ENCODE measurements at places on chromosomes 1 and 21.
A peak's percentile ranks its signal among the peaks of the same experiment; 100 is the strongest.

DNA sequence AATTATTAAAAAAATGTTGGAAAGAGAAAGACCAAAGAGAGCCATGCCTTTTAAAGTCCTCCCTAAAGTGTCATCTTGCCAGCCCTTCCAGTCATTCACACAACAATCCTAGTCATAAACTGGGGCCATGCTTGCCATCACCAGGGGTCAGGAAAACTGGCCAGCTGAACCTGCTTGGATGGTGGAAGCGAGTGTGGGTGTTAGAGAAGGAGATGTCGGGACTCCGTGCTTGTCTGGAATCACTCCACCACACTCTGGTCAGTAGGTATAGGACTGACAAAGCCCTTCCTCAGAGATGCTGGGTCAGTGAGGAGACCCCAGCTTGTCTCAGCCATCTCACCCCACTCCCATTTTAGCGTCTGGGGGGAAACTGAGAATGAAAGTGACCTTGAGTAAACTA is 3.3 kb upstream of the HAPLN2 start:
- no peak for DNase-seq

GRCh38 chr1:159831412-159832141 is 4.9 kb downstream of the SLAMF8 start:
- DNase-seq: no peak

DNA sequence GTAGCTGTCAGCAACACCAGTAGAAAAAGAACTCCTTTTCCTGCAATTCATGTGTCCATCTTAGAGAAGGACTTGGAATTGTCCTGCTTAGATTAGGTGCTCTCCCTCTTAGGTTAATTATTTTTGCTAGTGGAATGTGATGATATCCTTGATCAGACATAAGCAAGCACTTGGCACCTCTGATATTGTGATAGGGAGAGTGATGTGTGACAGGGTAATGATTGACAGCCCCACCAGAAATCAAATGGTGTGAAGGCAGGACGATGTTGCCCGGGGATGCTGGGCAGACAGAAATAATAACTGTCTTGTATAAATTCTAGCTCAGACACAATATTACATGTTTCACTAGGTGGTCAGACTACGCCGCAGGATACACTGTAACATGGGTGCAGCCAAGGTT is 4.4 kb downstream of the TYW3 start:
- DNase-seq: no peak

GRCh38 chr1:5996641-5997270 is 4.5 kb upstream of the NPHP4 start:
- no peak for DNase-seq

- DNase-seq: peak; percentile 48
Measured at GRCh38 chr21:33642896-33643657, 776 bp downstream of the ITSN1 start.

- no peak for DNase-seq
Measured at GRCh38 chr1:235131961-235132360, 3.3 kb upstream of the TOMM20 start.

DNA sequence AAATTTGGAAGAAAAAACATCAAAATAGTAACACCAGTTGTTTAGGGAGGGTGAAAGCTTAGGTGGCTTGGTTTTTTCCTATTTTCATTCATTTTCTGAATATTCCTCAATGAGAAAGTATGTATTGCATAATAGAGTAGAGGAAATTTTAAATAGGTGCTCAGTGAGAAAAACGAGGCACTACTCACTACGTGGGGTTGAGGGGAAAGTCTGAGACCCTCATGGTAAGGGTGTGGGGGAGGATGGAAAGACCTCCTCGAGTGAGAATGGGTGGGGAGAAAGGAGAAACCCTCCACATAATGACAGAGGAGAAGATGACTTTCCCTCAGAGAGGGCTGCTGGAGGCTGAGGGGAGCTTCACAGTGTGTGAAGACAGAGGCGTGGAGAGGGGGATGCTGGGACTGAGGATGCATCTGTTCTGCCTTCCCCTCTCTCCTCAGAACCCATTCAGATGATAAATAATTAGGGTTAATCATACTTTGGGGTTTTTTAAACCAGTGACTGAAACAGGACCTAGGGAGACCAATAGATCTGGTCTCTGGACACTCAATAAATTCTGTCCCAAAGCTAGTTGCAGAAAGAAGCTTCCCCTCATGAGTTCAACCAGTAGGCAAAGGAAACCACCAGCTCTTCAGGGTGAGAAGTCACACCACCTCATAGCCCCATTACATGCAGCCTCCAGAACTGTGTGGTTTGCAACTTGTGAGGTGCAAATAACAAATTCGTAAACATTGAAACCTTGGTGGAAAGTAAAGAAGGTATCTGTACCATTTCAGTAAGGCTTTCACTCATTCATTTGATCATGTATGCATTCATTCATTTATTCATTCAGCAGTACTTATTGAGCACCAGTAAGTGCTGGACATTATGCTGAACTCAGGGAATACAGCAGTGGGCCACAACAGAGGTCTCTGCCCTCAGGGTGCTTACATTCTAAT is 17.1 kb downstream of the SLAMF7 start:
- no peak for DNase-seq

DNA sequence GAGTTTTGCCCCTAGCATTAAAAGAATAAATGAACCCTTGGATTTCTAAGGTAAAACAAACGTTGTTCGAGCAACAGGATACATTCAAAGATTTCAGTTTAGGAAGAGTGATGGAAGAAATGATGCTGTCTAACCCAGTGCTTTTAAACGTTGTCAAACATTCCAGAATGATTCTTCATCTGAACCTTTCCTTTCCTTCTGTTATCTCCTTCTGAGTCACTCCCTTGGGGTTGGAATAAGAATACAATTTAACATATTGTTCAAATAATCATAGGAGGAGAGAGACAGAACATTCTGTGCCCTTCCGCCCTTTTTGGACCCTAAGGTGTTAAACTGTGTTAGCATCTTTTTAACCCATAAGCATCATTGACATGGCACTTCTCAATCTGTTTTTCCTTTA is 61.1 kb upstream of the RCOR3 start:
- no peak for DNase-seq

GRCh38 chr1:30161953-30162352 is 561.4 kb downstream of the MATN1 start:
- DNase-seq: no peak

GRCh38 chr1:54980528-54981241 is at the start of gene TMEM61:
TSS of gene TMEM61 (plus strand) at chr1:54980628. CDS start at chr1:54981066, 438 bp downstream.
- peak; percentile 53 for DNase-seq

DNA sequence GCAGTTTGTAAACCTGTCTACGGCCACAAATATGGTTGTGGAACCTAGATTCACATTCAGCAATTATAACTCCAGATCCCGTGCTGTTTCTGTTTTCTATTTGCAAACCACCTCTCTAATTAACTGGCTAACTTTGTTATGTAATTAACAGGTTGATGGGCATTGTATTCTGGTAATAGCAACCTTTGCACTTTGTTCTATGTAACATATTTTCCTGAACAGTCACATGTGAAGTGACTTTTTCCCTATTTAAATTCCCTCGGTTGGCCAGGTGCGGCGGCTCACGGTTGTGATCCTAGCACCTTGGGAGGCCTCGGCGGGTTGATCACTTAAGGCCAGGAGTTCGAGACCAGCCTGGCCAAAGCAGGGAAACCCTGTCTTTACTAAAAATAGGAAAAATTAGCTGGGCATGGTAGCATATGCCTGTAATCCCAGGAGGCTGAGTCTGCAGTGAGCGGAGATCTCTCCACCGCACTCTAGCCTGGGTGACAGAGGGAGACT is 1.4 kb downstream of the ACADM start:
- DNase-seq: peak; percentile 67

DNA sequence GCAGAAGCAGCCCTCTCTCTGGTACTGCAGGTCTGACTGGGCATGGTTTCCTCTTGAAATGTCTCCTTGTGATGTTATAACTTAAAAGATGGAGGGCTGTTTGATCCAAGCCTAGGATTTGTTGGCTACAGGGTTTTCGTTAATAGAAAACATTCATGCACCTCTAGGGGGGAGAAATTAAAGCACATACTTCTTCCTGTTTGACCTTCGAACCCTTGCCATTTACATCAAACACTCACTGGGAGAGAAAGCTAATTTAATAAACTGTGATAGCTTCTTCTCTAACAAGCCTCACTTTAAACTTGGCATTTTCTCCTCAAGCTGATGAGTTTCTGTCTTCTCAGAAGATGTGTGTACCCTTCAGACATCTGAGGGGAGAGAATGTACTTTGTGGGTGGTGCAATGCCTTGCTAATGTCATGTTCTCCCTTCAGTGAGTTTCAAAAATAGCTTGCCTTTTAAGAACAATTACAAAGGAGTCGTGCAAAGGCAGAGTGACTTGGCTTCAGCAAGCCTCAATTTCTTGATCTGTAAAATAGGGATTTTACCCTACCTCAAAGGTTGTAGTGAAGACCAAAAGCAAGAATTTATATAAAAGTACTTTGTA is 20.4 kb downstream of the CACHD1 start:
- DNase-seq: no peak

- peak; percentile 89 for DNase-seq
Measured at GRCh38 chr21:37009740-37010341, 3.3 kb downstream of the RIPPLY3 start.

- no peak for DNase-seq
Measured at GRCh38 chr21:42190486-42190863, 28.5 kb upstream of the ABCG1 start.

DNA sequence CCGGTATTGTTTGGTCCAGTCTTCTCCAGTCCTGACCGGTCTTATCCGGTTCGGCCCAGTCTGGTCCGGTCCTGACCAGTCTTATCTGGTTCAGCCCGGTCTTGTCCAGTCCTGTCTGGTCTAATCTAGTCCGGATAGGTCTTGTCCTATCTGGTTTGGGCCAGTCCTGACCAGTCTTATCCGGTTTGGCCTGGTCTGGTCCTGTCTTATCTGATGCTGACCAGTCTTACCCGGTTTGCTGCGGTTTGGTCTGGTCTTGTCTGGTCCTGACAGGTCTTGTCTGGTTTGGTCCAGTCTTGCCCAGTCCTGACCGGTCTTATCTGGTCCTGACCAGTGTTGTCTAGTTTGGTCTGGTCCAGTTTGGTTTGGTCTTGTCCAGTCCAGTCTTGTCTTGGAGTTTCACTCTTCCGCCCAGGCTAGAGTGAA is 30.1 kb downstream of the DHX9 start:
- no peak for DNase-seq

DNA sequence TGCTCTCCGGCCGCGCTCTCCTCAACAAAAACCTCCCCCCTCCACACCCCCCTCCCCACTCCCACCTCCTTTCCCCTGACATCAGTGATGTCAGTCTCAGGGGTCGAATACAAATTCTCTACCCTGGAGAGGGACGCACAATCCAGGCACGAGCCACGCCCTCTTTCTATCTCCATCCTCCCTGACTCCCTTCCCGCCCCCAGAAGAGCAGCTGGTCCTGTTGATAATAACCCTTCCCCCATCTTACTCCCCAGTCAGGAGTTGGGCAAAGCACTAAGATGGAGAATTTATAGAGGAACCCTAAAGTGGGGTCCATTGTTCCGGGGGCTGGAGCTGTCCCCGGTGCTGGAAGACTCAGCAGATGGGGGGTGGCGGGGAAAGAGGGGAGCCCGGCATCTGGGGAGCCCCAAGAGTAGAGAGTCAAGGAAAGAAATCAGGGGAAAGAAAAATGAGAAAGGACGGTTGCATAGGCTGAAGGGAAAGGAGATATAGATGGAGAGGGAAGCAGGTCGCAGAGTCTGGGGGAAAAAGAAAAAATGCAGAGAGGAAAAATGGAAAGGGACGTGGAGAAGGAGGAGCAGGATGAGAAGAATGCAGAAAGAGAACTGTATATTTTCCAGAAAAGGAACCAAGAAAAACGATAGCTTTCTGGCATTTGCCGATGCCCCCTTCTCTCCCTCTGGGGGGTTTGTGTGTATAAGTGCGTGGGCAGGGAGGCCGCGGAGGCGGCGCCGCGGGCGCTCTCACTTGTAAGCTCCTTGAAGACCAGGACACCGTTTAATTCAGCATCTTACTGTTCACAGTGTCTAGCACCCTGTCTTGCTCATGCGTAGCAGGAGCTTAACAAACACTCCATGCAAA is at the start of gene CELF3:
Gene CELF3, minus strand, starts transcription at position 33 of the 861 bp plus-strand sequence. CDS start 783 bp downstream, outside the sequence.
- no peak for DNase-seq

DNA sequence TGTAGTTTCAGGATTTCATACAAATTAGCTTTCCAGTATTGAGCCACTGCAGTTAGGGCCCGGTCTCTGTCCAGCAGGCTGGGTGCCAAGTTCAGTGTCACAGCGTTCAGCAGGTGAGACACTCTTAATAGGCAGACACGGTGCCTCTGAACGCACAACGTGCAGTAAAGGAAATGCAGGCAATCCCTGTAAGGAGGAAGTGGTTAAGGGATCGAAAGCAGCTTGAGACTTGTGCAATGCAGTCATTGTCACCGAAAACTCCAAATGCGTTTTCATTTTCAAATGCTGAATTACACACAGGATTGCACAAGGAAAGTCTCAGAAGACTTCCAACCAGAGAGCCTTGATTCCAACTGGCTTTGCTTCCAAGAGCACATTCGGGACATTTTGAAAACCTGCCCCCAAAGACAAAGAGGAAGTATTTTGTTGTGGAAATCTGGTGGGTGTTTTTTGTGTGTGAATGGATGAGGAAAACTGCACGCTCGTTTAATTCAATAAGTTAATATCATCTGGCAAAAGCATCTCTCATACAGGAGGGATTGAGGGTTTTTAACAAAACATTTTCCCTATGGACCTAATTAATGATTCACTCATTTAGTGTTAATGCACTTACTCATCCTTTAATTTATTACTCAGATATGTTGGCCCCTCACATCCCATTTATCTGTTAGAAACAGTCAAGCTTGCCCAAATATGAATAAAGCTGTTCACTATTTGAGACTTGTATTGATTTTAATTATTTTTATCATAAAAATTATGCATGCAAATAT is 61.6 kb downstream of the PTGS2 start:
- DNase-seq: peak; percentile 66

GRCh38 chr1:174809755-174810280 is 189.9 kb upstream of the CACYBP start:
- DNase-seq: no peak

DNA sequence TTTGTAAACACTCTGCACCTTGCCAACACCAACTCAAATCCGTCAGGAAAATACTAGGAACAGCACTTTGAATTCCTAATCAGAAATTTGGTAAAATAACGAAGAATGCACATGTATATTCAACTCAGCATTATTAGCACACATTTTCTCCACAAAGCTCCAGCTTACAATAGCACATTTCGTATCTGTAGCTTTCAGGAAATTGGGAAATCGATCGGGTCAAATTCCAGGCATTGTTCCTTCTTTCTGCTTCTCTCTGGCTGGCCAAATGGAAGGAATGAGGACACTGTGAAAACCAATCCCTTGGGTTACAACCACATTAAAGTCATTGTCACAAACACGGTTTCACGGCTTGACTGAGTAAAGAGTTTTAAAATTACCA is 58.6 kb downstream of the NPHP4 start:
- DNase-seq: no peak

DNA sequence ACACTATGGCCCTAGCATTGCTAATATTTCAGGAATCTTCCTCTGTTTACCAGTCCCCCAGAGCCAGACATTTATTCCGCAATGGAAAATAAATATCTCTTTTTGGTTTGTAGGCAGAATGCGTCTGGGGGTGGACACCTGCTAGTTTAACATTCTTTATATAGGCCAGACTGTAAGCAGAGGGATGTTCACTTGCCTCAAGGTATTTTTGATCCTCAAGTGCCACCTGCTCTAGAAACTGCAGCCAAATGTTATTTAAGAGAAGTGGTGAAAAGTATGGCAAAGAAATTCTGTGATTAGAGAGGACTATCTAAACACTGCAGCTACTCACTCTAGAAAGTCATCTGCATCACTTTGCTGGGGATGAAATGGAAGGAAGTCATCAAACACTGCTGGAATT is 164.7 kb downstream of the NEGR1 start:
- no peak for DNase-seq

Measured in transverse colon (tissue), 4 donors.